Neural crest cell (in vitro differentiated cells): ENCODE measurements at places on chromosomes 1 and 21.

- DNase-seq: no peak
Measured at GRCh38 chr21:45837936-45838335, 143.6 kb upstream of the COL6A1 start.

DNA sequence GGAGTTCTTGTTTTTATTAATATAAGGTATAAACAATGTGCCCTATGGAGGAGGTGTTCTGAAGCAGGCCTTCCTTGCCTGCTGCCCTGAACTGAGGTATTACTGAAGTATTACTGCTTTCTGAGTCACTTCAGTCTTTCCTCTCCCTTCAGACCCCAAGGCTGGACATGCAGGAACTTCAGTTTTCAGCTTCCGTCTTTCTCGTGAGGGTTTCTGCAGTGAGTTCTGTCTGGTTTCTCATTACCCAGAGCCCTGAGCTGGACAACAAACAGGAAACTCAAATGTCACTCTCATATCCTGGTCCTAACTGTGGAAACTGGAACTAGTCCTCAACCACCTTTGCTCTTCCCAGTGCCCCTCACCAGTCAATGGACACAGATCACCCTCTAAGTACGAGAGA lies 46.8 kb downstream of the ELAVL4 start:
- no peak for DNase-seq

DNA sequence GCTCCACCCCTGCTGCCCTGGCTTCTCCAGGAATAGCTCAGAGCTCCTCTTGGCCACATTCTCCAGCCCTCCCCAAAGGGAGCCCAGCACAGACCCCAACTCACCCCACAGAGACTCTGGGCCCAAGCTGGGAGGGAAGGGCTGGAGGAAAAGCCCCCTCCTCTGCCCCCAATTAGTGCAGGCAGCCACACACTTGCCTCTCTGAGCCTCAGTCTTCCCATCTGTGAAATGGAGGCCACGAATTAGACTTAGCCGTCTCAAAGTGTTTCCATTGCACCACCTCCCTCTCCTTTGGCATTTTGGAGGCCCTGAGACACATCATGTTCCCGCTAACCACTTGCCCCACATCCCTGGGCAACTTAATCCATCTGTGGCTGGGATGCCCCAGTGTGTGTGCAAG lies 108.0 kb downstream of the PAX7 start:
- DNase-seq: no peak

DNA sequence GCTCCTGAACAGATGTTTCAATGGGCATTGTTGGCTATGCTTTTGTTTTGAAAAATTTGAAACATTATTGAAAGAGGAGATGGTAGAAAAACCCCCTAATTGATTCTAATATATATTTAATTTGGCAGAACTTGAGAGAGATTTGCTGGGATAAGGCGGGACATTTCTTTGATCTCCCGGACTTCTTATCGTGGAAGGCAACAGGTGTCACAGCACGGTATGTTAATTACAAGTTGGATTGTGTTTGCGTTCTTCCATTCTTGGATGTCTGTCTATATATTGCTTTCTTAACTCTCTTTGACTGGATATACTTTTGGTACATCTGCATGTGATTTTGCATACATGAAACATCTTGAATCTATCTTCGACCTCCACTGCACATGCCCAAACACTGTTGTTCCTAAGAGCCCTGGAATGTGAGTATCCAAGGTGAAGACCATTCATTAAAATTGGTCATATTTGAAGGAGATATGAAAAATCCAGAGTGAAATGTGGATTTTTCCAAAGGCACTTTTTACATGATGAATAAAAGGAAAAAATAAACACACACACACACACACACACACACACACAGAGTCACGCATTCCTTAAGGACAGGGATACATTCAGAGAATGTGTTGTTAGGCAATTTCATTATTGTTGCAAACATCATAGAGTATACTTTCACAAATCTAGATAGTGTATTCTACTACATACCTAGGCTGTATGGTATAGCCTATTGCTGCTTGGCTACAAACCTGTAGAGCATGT lies 81.9 kb downstream of the FGGY start:
- no peak for DNase-seq
